Naive thymus-derived CD8-positive, alpha-beta T cell (primary cell): ENCODE measurements at places on chromosomes 2 and 18.

- no peak for DNase-seq
These were observed 24.1 kb downstream of the MRPL35 start for GRCh38 chr2:86223140-86223926.

DNA sequence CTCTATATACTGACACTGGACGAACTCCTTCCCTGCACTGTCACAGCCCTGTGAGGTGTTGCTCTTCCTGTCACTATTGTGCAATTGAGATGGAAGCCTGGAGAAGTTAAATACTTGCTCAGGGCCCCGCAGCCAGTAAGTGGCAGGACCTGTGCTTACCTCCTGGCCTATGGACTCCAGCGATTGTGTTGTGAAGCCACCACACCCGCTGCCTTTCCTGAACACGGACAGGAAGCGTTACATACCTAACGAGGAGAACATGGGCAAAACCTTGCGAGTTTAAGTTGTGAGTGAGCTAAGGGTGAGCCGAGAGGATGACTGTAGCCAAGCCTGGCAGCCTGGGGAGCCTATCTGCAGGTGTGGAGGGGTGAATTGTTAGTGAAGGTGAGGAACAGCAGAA, 26.1 kb downstream of the RAB31 start:
- no peak for DNase-seq

DNA sequence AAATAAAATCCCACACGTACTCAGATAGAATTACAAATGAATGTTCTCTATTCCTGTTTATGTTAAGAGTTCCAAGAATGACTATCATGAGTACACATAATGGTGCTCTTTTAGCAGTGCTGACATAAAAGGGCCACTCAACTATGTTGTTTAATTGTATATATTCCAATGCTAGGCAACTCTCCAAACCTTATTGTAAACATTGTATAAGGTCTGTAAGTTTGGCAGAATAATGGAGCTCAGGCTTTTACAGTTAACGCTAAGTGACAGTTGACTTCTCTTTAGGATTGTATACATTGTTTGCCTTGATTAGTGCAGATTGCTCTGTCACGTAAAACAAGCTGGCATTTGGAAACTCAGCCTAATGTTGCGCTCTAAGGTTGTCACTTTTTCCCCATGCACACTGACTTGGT, 20.8 kb downstream of the RBMS1 start:
- no peak for DNase-seq

DNA sequence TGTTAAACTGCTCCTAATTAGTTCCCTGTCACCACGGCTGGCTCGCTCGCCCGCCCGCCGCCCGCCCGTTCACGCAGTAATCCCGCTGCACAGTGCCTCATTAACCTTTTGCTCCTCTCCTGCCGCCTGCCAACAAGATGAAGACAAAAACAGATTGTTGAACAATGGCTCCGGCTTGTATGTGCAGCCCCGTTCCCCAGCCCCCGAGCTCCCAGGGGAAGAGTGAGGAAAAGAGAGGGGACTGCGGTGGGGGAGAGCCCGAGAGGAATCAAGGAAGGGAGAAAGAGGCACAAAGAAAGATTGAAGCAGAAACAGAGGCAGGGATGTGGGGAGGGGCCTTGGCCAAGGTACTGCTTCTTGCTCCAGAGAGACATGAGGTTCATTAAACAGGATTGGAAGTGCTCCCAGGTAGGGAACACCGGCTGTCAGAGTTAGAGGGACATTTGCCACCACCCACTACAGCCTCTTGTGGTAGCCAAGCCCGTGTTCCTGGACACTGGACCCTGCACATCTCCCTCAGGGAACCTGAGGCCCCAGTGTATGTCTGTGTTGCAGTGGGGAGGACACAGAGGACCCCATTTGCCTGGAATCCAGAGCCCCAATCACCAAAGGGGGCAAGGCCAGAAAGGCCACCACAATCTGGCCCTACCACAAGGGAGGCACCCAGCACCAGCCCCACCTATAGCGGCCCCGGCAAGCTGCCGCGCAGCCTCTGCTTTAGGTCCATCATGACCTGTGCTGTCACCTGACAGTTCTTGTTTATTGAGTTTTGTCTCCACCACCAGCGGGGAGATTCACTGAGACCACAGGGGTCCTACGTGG, 38.1 kb downstream of the EMX1 start:
- DNase-seq: no peak

GRCh38 chr2:3186766-3187165, 190.9 kb downstream of the EIPR1 start:
- no peak for DNase-seq

- DNase-seq: no peak
These were observed 144.9 kb upstream of the TWIST2 start for GRCh38 chr2:238703053-238703415.

- no peak for DNase-seq
These were observed 1.0 kb downstream of the PSTPIP2 start for GRCh38 chr18:46070815-46071652.

- no peak for DNase-seq
These were observed 296.3 kb upstream of the KCNJ3 start for GRCh38 chr2:154402213-154402612.
